ENCODE measurements at places on chromosomes 1 and 21.

DNA sequence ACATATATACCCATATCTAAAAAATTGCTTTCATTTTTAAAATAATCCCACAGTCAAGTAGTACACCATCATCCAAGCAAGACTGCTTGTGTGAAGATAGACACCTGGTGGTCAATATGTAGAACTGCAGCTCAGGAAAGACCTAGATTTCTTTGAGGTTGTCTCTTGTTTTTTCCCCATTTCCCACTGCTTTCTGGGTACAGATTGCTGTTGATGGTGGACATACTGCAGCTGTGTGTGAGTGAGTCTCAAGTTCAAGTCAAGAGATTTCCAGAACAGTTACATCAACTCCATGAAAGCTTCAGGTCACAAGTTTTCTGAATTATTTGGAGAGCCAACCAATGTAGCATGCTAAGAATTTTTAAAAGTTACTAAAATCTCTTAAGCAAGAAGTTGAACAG lies 306.4 kb downstream of the DUSP10 start:
- no peak for DNase-seq

DNA sequence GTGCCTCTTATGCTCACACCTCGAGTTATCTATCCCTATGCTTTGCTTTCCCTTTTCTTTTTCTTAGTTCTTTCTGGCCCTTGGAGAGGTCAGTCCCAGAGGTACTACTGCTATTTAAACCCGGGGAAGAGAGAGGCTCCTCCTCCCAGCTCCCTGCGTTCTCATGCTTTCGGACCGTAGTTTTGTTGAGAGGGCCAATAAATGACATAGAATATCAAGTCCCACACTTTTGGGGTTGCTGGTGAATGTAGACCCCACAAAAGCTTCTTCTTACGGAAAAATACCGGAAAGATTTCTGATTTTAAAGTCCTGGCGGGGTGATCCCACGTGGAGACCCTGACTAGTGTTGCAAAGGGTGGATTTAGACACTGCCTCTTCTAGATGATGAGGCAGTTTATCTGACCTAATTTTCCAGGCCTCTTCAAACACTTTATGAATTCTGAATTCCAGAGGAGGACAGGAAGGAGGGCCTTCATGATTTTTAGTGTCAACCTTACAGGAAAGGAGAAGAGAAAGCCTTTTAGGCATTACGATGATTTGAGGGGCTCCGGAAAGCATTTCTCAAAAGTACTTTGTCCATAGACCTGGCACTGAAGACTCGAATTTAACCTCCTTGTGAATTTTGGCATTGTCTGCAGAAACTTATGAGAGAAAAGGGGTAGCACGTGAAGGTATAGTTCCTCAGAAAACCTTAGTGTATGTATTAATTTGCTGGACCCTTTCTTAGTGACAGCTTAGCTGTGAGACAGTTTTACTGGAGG lies 694 bp downstream of the TMEM167B start:
- DNase-seq: no peak

DNA sequence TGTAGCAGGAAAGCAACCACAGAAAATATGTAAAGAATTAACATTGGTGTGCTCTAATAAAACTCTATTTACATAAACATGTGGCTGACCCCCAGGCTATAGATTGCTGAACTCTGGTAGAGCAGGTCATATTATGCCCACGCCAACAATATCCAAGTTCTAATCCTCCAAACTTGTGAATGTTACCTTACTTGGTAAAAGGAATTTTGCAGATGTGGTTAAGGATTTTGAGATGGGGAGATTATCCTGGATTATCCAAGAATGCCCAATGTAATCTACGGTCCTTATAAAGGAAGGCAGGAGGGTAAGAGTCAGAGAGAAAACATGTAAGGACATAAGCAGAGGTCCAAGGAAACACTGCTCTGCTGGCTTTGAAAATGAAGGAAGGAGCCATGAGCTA lies 201.0 kb downstream of the USH2A start:
- DNase-seq: no peak

- DNase-seq: no peak
These were observed 807.1 kb downstream of the USP25 start for GRCh38 chr21:16536643-16537434.

DNA sequence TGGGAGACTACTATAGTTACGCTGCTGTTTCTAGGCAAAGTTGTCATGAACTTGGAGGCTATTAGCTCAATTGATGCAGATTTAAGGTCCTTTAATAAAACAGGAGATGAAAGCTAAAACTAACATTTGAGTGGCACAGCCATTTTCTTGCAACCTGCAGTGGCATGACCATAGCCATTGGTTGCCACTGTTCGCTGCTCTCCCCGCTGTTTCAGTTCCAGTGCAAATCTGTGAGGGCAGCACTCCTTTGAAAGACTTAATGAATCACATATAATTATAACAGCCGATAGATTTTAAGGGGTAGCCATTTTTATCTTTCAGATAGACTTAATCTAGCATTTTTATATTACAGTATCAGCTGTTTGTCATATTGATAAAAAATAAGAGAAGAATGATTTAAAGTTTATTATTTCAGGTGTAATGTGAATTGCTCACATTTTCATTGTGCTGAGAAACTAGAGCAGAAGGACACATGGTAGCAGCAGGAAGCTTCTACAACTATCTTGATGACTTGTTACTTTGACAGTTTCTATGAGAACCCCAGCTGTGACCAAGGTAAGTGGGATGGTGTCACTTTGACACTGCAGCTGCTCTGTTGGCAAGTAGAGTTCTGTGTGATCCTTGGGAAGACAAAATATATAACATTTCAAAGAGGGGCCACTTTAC lies 203.7 kb downstream of the PLA2G4A start:
- DNase-seq: no peak

DNA sequence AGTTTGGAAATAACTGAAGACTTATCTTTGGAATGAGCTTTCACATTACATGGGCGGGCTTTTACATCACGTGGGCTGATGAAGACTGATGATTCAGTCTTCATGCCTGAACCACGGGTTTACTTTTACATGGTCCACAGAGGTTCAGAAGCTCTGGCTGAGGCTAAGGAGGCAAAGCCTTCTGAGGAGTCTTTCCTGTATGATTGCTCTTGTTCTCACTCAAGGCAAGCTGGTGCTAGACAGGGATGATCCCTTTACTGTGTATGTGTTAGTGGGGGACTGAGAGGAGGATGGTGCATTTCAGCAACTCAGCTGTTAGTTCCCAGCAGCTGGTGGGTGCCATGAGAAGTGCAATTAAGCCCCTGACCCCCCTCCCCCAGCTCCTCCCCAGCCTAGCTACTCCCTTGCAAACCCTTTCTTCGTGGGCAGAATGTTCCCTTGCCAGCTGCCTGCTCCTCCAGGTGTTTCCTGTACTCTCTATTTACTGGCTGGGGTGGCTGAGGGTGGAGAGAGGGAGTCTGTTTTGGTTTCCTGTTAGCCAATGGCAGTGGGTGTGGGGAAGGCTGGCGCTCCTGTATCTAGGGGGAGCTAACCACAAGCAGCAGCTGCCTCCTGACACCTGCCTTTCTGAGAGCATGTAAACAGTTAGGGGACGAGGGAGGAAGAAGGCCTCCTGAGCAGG lies 15.4 kb downstream of the BTG2 start:
- DNase-seq: no peak

DNA sequence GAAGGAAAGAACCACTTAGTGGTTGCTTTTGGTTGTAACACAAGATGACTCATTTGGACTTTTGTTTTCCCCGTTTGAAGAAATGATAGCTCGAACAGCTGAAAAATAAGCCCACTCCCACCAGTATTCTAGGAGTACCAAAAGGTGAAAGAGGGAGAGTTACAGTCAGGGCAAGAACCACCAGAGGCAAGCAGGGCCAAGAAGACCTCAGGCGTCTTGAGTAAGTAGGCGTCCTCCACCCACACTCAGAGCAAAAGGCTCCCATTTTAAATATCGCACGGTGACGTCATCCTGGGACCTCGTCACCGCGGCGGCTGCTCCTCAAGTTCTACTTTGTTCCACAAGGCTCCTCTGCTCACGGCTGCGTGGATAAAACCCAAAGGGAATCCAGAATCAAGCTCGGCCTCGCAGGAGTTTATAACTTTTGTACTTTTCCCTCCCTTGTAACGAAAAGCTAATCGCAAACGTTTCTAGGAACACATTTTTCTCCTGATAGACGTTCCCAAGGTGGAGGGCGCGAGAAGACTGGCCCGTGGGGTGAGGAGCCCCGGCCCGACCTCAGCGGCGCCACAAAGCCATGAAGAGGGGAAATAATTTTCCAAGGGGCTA lies 1.2 kb downstream of the BTG3 start:
- DNase-seq: peak; percentile 65

DNA sequence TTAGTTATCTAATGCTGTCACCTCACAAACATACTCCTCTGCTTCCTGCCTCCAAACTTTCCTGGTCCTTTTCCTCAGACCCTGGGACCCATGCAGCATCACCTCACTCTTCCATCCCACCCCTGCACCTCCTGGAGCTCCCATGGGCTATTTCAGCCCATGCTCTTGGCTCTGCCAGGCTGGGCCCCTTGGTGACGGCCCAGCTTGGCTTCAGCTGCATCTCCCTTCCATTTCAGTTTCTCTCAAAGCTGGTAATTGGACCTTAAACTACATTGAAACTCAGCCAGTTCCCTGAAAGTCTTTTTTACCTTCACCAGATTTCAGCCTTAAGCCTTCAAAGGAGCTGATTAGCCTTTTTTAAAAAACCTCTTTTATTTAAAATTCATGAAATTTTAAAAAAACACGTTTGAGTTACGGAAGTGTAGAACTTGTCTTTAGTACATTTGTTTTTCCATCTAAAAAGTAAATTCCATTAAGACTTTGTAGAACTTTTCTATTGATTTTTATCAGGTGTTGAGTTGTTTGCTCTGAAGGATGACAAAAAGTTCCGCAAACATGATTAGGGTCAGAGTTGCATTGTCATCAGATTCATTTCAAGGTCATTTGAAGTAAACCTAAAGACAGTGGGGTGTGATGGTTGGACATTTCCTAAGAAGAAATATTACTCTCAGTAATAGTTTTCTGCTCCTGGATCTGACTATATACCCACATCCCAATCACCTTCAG lies 33.5 kb downstream of the AGT start:
- DNase-seq: no peak

- no peak for DNase-seq
These were observed 31.6 kb downstream of the VWA5B1 start for GRCh38 chr1:20322081-20322824.

DNA sequence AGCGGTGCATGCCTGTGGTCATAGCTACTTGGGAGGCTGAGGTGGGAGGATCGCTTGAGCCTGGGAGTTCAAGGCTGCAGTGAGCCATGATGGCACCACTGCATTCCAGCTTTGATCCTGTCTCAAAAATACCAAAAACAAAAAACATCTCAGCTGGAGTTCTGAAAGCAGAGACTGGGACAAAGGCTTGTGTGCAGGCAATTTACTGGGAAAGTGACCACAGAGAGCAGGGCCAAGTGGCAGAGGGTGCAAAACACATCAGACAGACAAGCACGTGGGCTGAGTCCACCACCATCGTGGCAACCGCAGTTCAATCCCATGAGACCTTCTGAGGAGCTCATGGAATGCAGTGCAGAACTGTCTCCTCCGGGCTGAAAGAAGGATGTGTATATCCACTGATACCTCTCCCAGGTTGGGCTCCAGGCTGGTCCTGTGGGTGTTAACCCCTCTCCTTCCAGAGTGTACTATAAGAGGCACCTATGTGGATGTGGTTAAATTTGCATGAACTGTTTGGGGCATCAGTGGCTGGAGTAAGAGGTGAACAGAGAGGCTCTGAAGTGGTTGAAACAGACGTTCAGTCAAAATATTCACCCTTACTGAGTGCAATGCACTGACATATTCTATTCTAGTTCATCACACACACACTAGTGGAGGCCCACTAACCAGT lies 10.8 kb downstream of the PIGP start:
- no peak for DNase-seq

- peak; percentile 17 for DNase-seq
These were observed 1.0 kb upstream of the MFN2 start for GRCh38 chr1:11979028-11979850.

DNA sequence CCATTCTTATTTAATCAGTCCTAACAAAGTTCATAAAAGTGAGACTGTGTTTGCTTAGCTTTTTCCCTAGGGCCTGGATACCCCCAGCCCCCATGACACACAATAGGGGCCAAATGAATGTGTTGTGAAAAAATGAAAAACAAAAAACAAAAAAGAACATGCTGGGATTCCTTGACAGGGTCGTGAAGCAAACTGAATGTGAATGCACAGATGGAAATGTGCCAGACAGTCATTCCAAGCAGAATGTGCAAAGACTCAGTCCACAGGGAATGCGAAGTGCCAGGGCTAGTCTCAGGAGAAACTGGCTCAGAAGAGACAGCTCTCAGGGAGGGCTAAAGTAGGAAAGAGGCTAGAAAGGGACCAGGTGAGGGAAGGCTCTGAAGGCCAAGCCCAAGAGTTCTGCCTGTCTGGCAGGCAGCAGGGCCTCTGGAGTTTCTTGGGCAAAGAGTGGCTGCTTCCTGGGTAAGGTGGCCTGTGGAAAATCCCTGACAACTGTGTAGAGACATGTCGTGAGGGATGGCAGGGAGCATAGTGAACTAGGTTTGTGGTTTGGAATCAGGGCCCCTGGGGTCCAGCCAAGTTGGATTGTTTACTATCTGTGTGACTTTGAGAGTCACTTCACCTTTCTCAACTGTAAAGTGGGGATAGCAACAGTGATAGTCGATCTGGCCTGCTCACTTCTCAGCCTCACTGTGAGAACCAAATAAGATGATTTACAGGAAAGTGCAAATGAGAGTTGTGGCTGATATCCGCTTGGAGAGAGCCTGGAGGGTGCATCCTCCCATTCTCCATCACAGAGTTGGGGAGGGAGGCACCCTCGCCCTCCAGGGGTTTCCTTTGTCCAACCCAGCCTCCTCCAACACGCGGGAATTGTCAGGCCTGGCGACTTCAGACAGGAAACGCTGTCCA lies 1.2 kb upstream of the ADAM15 start:
- DNase-seq: no peak

GRCh38 chr1:214898161-214898560 lies 184.4 kb upstream of the KCNK2 start:
- DNase-seq: no peak

DNA sequence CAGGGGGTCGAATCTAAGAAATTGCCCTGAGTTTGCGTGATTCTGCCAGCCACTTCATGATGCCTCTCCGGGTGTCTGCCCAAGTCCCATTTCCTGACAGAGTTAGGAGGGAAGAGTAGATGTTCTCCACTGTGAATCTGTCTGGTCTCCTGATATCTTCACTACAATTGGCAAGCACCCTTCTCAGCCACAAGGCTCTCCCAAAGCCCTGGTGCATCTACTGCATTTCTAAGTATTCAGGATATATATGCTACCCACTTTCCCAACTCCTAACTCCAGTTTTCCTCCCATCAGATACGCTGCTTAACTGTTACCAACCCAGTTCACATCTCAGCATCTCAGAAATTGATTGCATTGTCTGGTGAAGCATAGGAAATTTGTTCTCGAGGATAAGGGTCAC lies 25.9 kb upstream of the OVAAL start:
- no peak for DNase-seq

GRCh38 chr21:42491328-42491727 lies 4.7 kb downstream of the RSPH1 start:
- DNase-seq: no peak

GRCh38 chr1:236543065-236543669 lies 19.4 kb downstream of the LGALS8 start:
- DNase-seq: no peak

All from tibial nerve (tissue), 4 donors.